ENCODE measurements at places on chromosomes 3 and 15.

- peaks cover 21% of the 10 kb centered on the region for H3K27me3 ChIP-seq
- H3K4me3 ChIP-seq, result no peak overlapping the region
- H3K36me3 ChIP-seq, result no peaks in the 10 kb centered on the region
- no peak for DNase-seq
- no peaks in the 10 kb centered on the region for H3K4me1 ChIP-seq
- no peak overlapping the region for H3K27ac ChIP-seq
Observed at GRCh38 chr15:92502336-92502735, 108.7 kb downstream of the ST8SIA2 start.

- no peak for DNase-seq
- no peak overlapping the region for H3K27ac ChIP-seq
- H3K36me3 ChIP-seq, result no peaks in the 10 kb centered on the region
- no peaks in the 10 kb centered on the region for H3K4me1 ChIP-seq
- H3K4me3 ChIP-seq, result no peak overlapping the region
Observed at GRCh38 chr3:69712269-69712668, 27.0 kb upstream of the MITF start.

- DNase-seq, result no peak
- H3K27ac ChIP-seq, result no peak overlapping the region
- H3K4me1 ChIP-seq, result no peaks in the 10 kb centered on the region
- H3K4me3 ChIP-seq, result no peak overlapping the region
Observed at GRCh38 chr3:72163809-72164634, 379.1 kb upstream of the PROK2 start.

GRCh38 chr3:186544281-186544680 is at the start of gene CRYGS:
Gene CRYGS (minus strand): TSS chr3:186544380. CDS start chr3:186544326, 54 bp downstream.
- DNase-seq, result no peak
- peaks cover 13% of the 10 kb centered on the region for H3K4me1 ChIP-seq
- no peak within 1 kb of the TSS for H3K4me3 ChIP-seq
- peaks cover 18% of the 10 kb centered on the region for H3K36me3 ChIP-seq

- no peaks in the 10 kb centered on the region for H3K36me3 ChIP-seq
- H3K27ac ChIP-seq, result peak overlapping the region; percentile 80
- H3K4me1 ChIP-seq, result peaks cover 50% of the 10 kb centered on the region
- DNase-seq, result peak; percentile 73
- peak overlapping the region; percentile 65 for H3K4me3 ChIP-seq
Observed at GRCh38 chr3:171491361-171491760, 31.2 kb upstream of the TNIK start.

- H3K27me3 ChIP-seq, result no peaks in the 10 kb centered on the region
- H3K4me3 ChIP-seq, result no peak overlapping the region
- DNase-seq, result no peak
- H3K4me1 ChIP-seq, result peaks cover 12% of the 10 kb centered on the region
Observed at GRCh38 chr3:170107941-170108340, 70.1 kb downstream of the GPR160 start.

- H3K4me3 ChIP-seq, result no peak overlapping the region
- H3K36me3 ChIP-seq, result peaks cover 37% of the 10 kb centered on the region
- no peak overlapping the region for H3K27ac ChIP-seq
- peaks cover 3% of the 10 kb centered on the region for H3K4me1 ChIP-seq
- H3K27me3 ChIP-seq, result no peaks in the 10 kb centered on the region
- DNase-seq, result no peak
Observed at GRCh38 chr15:41276831-41277230, 45.8 kb downstream of the CHP1 start.

DNA sequence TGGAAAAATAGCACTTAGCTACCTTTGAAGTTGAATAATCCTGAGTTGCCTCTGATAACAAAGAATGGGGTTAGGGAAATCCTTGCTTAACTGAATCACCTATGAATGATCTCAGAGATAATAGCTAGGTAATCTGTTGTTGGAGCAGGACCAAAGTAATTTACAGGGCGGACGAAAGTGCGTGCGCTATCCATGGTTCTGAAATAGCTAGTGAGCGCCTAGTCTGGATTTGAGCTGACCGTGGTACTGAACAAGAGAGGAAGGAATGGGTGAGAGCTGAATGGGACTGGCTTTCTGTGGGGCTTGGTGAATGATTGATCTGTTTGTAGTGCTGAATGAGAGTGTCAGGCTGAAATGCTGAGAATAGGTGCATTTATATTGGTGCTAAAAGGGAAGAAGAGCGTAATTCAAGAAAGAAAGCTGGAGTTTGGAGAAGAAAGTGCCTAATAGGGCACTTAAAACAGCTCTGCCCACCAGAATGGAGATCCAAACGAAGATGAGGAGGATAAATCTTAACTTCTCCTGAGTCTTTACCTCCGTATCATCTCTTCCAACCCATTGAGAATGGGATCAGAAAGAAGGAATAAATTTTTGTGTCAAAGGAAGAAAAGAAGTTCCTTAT is 10.1 kb downstream of the SCN10A start:
- H3K27ac ChIP-seq, result no peak overlapping the region
- H3K36me3 ChIP-seq, result no peaks in the 10 kb centered on the region
- H3K4me1 ChIP-seq, result no peaks in the 10 kb centered on the region
- H3K4me3 ChIP-seq, result no peak overlapping the region
- DNase-seq, result peak; percentile 87
- no peaks in the 10 kb centered on the region for H3K27me3 ChIP-seq

GRCh38 chr3:100591411-100591810 is 18.0 kb upstream of the ADGRG7 start:
- H3K27ac ChIP-seq, result no peak overlapping the region
- H3K4me1 ChIP-seq, result peaks cover 5% of the 10 kb centered on the region
- DNase-seq, result no peak
- peaks cover 25% of the 10 kb centered on the region for H3K27me3 ChIP-seq

DNA sequence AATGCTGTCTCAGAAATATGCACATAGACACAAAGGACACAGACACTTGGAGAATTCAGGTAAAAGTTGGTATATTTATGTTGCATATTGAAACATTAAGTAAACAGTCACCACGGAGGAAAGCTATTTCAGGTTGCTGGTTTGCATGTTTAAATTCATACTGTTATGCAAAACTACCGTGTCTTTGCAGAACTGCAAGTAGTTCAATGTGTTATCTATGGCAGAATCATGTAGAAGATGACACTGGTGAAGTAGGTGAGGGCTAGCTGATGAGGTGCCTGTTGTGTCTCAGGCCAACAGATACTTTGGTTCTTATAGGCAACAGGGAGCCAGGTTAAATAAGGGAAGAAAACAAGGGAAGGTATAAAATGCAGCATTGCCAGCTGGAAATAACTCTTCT is 511.3 kb downstream of the DIPK2A start:
- H3K36me3 ChIP-seq, result no peaks in the 10 kb centered on the region
- no peaks in the 10 kb centered on the region for H3K4me1 ChIP-seq
- no peak for DNase-seq
- H3K27ac ChIP-seq, result no peak overlapping the region

GRCh38 chr3:195140816-195141793 is 129.9 kb downstream of the XXYLT1 start:
- no peak for DNase-seq
- no peak overlapping the region for H3K27ac ChIP-seq
- H3K36me3 ChIP-seq, result peaks cover 14% of the 10 kb centered on the region

DNA sequence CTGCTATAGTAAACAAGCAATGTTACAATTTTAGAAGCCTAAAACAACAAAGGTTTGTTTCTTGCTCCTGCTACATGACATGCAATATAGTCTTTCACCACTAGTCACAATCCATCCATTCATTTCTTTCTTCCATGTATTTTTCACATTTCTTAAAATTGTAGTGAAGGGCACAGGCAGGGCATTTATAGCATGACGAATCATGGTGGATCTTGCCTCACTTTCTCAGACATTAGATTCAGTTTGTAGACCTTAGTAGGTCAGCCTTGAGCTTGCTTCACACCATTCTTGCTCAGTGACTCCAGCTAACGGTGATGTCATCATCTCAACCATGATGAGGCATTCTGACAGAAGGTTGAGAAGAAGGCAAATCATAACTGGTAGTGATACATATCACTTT is 546.8 kb downstream of the TBL1XR1 start:
- no peaks in the 10 kb centered on the region for H3K27me3 ChIP-seq
- no peak overlapping the region for H3K27ac ChIP-seq
- no peak for DNase-seq
- no peaks in the 10 kb centered on the region for H3K36me3 ChIP-seq
- H3K4me3 ChIP-seq, result no peak overlapping the region

DNA sequence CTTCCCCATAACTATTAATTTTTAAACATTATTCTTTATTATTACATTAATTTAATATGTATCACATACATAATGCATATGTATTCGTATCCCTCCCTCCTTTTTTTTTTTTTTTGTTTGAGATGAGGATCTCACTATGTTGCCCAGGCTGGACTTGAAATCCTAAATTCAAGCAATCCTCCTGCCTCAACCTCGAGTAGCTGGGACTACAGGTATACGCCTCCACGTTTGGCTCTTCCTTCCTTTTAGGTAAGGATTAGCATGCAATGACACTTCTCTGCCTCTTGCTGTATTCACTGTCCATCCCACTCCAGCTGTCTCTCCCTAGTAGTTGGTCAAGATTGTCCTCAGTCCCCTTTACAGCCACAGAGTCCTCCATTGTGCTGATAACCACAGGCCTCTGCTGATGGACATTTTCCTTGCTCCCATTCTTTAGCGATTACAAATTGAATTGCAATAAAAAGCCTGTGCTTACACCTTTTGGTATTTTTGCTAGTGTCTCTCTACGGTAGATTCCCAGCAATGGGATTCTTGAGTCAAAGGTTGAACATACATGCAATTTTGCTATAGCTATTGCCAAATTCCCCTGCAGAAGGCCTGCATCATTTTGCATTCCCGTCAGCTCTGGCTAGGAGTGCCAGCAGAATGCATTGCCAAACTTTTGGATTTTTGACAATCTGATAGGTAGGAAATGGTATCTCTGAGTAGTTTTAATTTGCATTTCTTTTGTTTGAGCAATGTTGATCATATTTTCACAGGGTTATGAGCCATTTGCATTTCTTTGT is 156.6 kb downstream of the SMAD6 start:
- no peak overlapping the region for H3K27ac ChIP-seq
- H3K4me3 ChIP-seq, result no peak overlapping the region
- peaks cover 23% of the 10 kb centered on the region for H3K27me3 ChIP-seq
- no peaks in the 10 kb centered on the region for H3K36me3 ChIP-seq

DNA sequence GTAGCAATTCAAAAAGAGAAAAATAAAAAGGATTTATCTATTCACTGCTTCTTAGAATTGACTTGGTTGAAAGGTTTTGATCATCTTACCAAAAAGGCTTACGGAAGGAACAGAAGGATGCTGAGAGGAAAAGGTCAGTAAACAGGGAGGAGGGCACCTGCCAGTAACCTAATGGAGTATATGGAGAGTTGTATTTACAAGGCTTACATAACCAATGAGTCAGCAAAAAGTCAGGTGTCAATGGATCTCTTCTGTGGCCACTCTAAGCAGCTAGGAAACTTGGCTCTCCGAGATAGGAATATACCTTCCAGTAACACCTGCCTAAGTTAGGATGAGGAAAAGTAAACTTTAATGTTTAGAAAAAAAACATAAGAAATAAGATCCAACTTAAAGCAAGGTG is 80.5 kb upstream of the PLXND1 start:
- no peaks in the 10 kb centered on the region for H3K36me3 ChIP-seq
- H3K4me1 ChIP-seq, result peaks cover 3% of the 10 kb centered on the region
- no peak for DNase-seq

GRCh38 chr15:57654153-57654852 is 52.2 kb upstream of the POLR2M start:
- H3K27ac ChIP-seq, result no peak overlapping the region
- no peak for DNase-seq
- no peak overlapping the region for H3K4me3 ChIP-seq
- no peaks in the 10 kb centered on the region for H3K36me3 ChIP-seq
- peaks cover 9% of the 10 kb centered on the region for H3K4me1 ChIP-seq

All from activated CD4-positive, alpha-beta T cell treated with anti-CD3 and anti-CD28 coated beads, Interleukin-2, amount 10 ng/mL, durations not matched to agents 24 days and 14 days (primary cell).